ENCODE measurements at places on chromosomes 2 and 18. TPM values are rescaled to one million over a fixed set of nuclear protein-coding genes. Genes with fewer than 3 reads are reported as not detected.
A peak's percentile ranks its signal among the peaks of the same experiment; 100 is the strongest.

The STARD6 gene
- 0.85 TPM for total RNA-seq

DNA sequence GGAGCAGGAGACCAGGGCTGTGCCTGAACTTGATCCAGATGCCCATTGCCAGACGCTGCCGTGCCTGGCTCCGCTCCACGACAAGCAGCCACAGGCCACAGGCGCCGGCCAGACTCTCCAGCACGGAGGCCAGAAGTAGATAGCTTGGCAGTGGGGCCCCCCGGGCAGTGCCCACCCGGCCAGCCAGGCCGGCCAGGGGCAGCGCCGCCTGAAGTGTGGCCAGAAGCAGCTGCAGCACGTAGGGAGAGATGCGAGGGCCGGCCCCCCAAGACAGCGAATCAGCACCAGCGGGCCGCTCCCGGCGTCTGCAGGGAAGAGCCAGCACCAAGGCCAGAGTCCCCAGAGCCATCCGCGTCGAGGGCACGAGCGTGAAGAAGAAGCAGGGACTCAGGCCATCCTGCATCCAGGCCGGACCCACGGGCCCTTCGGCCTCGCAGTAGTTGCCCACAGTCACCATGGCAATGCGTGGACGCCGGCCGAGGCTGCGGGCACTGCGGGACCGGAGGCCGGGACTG lies 484 bp downstream of the ABCB6 start:
- peak; percentile 75 for DNase-seq

DNA sequence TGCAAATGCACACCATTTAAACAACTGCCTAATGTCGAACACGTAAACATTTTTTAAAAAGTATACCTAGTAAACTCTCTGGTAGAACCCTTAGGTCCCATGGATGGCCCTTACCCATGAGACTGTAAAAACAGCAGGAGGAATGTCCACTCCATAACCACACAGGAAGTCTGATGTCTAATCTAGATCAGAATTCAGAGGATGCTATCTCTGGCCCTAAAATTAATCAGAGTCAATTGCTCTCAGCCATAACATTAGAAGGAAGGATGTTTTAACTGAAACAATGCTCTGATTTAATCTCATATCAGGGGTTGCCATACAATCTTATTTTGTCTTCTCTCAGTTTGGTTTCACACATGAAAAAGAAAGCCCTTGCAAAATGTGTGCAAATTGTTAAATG lies 416.3 kb upstream of the PIK3C3 start:
- DNase-seq: no peak

DNA sequence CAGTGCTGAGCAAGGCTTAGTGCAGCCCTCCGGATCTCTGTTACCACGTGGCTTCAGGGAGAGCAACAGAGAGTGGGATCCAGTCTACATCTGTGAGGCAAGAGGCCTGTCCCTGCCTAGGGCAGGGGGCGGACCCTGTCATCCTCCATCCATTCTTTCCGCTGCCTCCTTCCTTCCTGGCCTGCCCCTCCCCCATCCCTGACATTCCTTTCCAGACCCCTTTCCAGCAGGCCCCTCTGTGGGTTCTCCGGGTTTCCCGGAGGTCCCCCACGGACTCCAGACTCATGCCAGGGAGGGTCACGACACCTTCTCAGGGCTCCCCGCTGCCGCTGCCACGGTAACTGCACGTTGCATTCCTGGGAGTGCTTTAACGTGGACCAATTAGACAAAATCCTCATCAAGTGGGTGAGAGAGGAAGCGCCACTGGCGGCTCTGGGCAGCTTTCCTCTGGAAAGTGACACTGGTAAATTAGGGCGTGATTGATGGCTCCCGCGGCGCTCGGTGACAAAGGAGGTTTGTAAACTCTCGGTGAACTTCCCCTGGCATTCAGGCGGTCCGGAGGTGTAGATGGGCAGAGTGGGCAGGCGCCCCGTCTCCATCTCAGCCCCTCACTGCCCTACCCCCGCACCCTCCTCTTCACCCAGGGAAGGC lies 11.4 kb downstream of the ATOH8 start:
- no peak for DNase-seq

DNA sequence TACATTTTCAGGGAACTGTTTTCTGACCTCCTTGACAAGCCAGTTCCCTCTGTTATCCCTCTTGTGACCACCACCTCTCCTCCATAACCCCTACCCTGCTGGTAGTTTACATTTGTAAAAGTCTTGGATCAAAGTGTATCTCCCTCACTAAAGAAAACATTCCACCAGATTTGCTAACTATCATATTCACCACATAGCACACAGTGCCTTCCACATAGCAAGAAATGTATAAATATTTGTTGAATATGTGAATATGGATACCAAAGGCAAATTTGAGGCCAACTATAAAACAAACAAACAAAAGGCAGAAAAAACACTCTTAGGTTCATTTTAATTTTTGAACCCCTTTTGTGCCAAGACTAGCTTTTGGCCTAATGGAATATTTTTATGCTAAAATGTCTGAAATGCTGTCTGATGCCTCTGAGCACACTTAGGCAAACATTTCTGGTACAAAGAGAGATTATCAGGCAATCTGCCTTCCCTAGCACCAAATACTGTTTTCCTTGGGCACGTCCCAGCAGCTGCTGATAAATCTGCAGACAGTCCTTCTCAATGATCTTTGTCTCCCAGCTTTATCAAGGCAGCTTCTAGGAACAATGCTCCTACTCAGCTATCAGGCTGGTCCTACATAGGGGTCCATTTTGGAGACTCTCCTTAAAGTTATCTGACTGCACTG lies 26.7 kb upstream of the ST8SIA3 start:
- no peak for DNase-seq

- no peak for DNase-seq
These were observed 11.6 kb upstream of the LRRFIP1 start for GRCh38 chr2:237615631-237616249.

The NEB gene
- total RNA-seq: 2.2 TPM

DNA sequence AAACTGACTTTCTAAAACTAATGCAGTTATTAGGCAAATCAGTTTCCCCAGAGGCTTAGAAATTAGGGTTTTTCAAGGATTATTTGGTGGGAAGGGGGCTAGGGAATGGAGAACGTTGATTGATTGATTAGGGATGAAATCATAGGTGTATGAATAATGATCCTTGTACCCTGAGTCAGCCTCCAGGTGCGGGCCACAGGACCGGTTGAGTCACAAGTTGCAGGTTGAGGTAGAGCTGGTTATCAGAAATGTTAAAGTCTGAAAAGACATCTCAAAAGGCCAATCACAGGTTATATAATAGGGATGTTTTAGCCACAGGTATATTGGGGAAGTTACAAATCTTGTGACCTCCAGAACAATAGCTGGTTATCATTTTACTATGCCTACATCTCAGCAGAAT lies 341.8 kb upstream of the GULP1 start:
- no peak for DNase-seq

All from sciatic nerve (tissue), 2 donors.